SK-MEL-5 (cell line): ENCODE measurements at places on chromosomes 2 and 18.
A peak's percentile ranks its signal among the peaks of the same experiment; 100 is the strongest.

DNA sequence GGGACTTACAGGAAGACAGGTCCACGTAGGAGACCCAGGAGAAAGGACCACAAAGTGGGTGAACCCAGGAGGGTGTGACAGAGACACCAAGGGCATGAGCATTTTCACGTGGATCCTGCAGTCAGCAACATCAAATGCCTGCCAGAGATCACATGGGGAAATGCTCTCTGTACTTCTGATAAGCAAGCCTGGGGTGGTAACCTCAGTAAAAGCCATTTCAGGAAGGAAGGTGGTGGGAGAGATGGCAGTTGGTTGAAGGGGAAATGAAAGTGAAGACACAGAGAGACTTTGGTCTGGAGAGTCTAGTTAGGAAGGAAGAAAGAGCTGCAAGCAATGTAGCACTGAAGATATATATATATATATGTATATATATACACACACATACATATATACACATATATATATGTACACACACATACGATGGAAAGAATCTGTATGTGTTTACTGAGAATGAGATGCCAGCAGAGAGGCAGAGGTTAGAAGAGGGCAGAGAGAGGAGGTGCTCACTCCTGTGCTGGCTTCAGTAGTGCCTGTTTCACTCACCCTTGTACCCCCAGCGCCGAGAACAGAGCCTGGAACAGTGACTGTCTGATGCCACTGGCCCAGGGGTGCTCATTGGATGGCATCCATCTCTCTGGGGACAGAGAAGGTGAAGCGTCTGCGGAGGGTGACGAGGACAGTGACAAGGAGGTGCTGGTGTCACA is 314.9 kb downstream of the AFF3 start:
- DNase-seq = no peak

DNA sequence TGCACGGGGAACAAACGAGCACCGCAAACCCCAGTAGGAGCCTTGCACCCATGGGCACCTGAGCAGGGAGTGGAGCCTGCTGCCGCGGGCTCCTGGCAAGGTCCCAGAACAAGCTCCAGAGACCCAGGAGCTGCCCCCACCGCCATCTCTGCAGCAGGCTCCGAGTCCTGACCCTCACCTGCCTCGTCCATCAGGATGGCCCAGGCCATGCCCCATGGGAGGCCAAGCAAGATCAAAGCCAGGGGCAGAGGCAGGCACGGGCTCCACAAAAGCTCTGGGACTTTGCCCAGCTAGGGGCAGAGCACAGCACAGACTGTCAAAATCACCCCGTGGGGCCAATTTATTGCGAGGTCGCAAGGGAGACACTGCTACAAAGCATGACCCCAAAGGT is 43.6 kb downstream of the GPC1 start:
- no peak for DNase-seq

- DNase-seq = no peak
Measured at GRCh38 chr2:133723133-133723532, 154.9 kb upstream of the NCKAP5 start.

GRCh38 chr2:40257340-40258134 is 194.4 kb downstream of the SLC8A1 start:
- DNase-seq = no peak

DNA sequence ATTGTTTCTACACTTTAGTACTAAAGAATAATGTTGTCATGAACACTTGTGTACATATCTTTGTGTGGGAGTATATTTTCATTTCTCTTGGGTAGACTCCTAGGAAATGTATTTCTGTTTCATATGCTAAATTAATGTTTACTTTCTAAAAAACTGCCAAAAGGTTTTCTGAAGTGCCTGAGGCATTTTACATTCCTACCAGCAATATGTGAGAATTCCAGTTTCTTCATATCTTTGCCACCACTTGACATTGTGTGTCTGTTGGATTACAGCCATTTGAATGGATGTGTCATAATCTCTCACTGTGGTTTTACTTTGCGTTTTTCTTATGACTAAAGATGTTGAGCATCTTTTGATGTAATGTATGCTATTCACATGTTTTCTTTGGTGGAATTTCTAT is 428.2 kb upstream of the KCNH7 start:
- peak; percentile 7 for DNase-seq

DNA sequence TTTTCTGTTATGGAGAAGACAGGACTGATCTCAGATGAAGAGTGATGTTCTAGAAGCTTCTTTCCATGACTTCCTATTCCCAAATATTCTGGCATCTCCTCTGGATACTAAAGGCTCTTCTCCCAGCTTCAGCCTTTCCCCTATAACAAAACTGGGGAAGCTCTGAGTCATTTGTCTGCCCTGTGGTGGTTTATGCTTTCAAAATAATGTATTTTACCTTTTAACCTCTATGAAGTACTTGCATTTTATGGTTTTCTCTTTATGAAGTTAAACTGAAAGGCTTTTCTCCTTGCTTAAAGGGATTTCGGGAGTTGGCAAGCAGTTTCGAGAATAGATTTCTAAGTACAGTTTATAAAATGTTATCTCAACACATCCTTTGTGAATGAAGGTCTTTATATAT is 104.4 kb downstream of the TANC1 start:
- no peak for DNase-seq

- no peak for DNase-seq
Measured at GRCh38 chr2:215729985-215730620, 283.2 kb downstream of the MREG start.

DNA sequence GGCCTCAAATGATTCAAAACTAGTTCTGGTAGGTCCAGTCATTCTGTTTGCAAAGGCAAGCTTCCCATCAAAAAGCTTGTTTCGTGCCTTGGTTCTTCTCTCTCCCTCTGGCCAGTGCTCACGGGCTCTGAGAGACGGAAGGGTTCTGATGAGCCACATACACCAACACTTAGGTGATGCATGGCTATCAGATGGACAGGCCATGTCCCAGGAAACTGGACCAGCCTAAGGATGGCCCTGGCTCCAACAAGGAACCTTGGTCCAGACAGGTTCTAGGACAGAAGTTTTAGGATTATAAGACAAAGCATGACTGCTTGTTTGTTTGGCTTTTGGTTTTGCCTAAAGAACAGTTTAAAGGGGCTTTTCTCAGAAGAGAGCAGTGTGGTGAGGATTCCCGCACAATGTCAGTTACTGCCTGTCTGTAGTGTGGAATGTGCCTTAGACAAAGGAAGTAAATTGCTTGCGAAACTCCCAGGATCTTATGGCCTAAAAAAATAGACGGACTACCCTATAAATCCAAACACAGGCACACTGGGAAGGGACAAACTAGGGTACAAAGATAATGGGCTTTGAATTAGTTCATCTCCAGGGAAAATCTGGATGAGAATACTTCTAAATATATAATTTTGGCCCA is 10.3 kb downstream of the CYP1B1 start:
- no peak for DNase-seq

DNA sequence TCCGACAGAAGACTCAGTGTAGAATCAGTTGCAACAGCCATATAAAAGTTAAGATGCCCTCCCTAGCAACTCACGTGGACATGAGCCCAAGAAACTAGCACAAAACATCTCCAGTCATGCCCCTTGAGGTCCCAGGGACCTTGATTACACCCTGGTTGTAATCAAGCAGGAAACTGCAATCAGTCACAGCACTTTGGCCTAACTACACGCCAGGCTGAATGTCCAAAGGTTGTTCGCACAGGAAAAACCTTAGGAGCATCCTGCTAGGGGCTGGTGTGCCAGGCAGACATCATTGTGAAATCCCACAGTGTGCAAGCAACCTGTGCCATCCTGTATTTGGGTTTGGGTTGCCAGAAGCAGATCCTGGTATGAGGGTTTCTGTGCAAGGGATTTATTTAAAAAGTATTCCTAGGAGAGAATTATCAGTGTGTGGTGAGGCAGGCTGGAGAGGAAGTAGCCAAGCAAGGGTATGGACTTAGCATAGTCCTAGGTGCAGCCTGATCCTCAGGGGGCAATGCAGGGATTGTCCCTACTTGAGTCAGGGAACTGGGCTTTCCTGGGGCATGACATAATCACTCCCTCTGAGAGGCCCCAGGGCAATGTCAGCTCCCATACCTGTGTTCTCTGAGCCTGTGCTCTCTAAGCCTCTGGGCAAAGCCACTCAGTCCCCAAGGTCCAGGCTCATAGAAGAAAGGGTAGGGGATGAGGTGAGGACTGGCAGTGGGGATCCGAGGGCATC is 17.8 kb upstream of the SULT1C2 start:
- no peak for DNase-seq

DNA sequence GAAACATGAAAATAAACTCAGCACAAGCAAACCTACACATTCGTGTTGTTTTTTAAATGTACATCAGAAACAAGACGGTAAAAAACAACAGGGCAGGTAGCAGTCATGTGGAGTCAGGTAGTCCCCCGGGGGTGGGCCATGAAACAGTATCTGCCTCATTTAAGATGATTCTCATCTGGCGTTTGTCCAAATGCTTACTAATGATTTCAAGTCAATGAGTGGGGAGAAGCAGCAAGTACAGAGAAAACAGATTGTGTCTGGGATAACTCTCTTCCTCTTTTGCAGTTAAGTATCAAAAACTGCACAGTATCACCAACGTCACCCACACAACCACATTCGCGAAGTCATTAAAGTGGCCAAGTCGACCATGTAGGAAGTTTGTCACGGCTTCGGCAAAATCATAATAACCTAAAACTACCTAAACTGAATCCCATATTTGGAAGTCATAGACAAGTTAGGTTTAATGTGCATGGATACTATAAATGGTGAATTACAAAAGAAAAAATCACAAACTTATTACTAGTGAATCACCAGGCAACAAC is 1.3 kb downstream of the LAPTM4A start:
- peak; percentile 29 for DNase-seq

- DNase-seq = no peak
Measured at GRCh38 chr18:76488190-76488589, 6.9 kb downstream of the ZNF516 start.

DNA sequence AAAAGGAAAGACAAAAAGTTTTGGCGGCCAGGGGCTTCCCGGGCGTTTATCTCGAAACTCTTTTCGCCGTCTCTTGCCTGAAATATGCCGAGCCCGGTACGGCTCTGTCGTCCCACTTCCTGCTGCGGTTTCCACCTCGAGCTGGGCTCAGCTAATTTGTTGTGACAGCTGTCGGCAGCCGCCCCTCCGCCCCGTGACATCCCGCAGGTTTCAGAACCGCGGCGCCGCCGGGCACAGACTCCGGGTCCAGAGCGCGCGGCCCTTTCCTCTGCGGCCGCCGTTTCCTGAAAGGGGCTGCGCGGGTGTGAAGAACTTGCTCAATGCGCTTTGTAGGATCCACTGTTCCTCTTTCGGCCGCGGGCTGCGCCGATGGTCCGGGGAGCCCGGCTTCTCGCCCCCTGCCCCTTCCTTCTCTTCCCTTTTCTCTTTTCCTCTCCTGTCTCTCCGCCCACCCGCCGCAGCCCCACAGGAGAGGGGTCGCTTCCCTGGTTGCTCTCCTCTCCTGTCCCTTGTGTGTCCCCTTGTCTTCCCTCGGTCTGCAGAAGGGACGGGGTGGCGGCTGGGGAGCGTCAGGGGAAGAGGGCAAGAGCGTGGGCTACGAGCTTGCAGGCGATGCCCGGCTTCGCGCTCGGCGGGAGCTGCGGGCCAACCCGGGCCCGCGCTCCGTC is 648 bp downstream of the ARID5A start:
- peak; percentile 38 for DNase-seq

DNA sequence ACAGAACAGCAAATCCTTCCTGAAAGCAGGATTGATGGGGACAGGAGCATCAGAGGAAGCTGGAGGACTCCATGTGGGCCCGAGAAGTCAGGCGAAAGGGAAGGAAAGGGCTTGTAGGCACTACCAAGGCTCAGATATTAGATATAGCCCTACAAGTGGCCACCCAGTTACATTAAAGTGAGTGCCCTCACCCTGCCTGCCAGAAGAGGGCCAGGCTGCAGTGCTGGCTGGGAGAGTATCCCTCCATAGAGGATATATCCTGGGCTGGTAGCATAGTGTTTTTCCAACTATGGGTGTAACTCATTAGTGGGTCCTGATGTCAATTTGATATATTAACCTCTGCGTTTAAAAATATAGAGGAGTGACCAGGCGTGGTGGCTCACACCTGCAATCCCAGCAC is 285.2 kb downstream of the MYCN start:
- DNase-seq = no peak

DNA sequence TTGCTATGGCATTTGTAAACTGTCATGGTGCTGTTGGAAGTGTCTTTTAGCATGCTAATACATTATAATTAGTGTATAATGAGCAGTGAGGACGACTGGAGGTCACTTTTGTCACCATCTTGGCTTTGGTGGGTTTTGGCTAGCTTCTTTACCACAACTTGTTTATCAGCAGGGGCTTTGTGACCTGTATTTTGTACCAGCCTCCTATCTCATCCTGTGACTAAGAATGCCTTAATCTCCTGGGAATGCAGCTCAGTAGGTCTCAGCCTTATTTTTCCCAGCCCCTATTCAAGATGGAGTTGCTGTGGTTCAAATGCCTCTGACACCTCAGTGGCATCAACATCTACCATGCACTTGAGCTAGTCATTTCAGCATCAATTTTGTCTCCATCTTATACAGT is 29.7 kb downstream of the LYPD6 start:
- no peak for DNase-seq

GRCh38 chr2:231272991-231273390 is 74.6 kb downstream of the ARMC9 start:
- no peak for DNase-seq

DNA sequence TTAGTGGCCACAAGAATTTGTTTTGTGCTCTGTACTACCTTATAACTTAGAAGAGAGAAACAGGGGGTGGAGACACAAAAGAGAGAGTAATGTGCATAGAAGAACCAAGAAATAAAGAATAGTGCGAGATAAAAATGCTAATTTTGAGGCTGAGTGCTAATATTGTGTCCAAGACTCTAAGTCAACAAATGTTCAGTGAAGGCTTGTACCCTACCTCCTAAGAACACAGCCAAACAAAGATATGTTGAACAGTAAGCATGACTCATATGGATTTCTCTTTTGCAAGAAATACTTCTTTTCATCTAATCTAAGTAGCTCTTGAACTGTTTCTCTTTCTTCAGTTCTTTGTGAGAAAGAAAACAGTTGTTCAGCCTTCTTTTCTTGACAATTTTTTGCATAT is 45.2 kb downstream of the GAREM1 start:
- DNase-seq = peak; percentile 19

GRCh38 chr2:152406119-152406835 is 71.3 kb downstream of the FMNL2 start:
- no peak for DNase-seq

DNA sequence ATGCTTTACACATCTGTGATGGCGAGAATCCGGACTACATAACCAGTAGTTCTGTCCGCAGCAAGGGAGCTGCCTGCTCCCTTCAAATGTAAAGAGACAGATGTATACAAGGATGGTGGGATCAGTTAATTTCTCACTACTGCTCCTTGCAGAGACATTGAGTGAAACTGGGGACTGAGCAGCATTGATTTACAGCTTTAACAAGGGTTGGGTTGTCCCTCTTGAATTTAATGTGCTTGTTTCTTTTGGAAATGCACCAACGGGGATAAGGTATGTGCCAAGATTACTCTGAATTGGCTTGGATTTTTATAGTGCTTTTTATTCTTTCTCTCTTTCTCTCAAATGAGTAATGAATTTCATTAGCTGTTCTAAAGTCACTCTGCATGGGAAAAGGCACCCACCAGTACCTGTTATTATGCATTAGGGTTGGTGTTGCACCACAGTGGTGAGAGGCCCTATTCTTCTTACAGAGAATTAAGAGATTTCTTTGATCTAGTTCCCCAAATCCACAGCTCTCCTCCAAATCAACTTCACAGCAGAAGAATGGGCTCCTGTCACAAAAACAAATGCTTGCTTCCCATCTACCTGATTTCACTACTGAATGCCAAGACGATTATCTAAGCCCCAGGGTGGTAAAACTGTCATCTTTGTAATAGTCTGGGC is 107.6 kb downstream of the DOCK10 start:
- no peak for DNase-seq

- peak; percentile 71 for DNase-seq
Measured at GRCh38 chr2:10787176-10787968, 25.2 kb downstream of the PDIA6 start.

GRCh38 chr18:44681076-44681970 is 635 bp downstream of the SETBP1 start:
- no peak for DNase-seq
